ENCODE measurements at places on chromosomes 6 and 20.

DNA sequence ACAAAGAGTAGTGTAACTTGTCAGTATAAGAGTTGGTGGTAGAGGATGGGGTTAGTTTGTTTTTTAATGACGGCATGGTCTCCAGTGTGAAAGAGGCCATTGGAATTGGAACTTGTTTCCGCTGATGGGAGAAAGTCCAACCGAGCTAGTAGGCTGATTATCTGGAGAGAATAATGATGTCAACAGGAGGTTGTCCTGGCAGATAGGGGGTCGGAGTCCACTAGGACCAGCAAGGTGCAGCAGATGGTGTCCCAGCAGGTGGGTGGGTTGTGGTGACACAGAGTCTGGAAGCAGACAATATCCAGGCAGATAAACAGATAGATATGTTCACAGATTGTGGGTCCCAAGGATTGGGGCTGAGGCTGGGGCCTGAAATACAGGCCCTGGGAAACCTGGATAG lies 35.1 kb downstream of the PKIB start:
- DNase-seq: no peak

GRCh38 chr20:24718696-24719095 lies 230.4 kb upstream of the CST7 start:
- DNase-seq: no peak

DNA sequence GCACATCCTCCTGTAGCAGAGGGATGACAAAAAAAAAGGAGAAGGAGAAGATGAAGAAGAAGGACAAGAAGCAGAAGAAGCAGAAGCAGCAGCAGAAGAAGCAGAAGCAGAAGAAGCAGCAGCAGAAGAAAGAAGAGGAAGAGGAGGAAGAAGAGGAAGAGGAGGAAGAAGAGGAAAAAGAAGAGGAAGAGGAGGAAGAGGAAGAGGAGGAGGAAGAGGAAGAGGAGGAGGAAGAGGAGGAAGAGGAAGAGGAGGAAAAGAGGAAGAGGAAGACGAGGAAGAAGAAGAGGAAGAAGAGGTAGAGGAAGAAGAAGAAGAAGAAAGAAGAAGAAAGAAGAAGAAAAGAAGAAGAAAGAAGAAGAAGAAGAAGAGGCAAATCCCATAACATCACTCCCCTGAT lies 35.0 kb upstream of the AHI1 start:
- no peak for DNase-seq

GRCh38 chr20:61743606-61744005 lies 322.1 kb downstream of the TAF4 start:
- no peak for DNase-seq

DNA sequence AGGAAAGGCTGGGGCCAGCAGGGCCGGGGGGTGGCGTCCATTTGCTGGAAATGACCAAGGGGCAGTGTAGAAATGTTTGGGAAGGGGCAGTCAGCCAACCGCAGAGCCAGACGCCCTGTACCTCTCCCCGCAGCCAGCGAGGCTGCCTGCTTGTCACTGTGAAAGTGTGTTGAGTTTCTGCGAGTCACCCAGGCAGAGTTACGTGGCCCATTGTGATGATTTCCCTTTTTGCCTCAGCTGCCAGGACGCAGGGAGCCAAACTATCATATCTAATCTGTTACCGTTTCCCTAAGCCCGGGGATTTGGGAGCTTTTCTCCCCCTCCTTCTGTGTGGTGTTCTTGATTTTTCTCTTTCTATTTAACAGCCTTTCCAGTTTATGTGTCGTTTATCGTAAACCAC lies 67.9 kb upstream of the STX16 start:
- DNase-seq: no peak

- DNase-seq: no peak
Measured at GRCh38 chr6:107611094-107611810, 121.3 kb downstream of the SOBP start.

DNA sequence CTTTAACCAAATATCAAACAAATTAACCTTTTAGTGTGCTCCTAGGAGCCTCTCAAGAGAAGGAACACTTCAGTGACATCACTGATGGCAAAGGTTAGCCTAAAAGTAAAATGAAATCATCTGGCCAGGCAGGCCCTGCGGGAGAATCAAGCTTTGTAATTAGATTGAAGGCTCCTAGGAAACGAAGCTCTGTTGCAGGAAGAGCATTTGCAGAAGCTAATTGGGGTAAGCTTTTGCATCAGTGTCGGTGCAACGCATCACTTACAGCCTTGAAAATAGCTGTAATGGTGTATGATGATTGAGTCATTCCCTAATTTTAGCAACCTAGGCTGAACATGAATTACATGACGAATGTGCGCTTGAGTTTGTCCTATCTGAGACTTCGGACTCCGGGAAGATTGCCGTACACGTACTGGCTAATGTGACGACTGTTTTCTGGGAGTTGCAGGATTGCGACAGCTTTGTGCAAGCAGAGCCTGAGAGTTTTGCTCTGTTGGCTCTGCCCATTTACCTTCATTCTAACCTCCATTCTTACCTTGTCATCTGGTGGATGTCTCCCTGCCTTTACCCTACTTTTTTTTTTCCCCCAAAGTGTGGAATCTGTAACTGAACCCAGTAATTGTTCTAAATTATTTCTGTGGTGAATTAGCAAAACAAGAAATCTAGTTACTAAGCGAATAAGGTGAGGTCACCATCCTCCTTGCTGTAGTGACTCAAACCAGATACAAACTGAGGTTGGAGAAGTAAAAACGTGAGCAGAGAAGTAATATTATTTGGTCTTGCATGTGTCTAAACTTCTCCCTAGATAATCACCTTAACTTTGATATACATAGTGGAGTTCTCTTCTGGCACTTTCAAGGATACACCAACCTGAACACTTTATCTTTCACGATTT lies 675.9 kb upstream of the CITED2 start:
- DNase-seq: no peak

DNA sequence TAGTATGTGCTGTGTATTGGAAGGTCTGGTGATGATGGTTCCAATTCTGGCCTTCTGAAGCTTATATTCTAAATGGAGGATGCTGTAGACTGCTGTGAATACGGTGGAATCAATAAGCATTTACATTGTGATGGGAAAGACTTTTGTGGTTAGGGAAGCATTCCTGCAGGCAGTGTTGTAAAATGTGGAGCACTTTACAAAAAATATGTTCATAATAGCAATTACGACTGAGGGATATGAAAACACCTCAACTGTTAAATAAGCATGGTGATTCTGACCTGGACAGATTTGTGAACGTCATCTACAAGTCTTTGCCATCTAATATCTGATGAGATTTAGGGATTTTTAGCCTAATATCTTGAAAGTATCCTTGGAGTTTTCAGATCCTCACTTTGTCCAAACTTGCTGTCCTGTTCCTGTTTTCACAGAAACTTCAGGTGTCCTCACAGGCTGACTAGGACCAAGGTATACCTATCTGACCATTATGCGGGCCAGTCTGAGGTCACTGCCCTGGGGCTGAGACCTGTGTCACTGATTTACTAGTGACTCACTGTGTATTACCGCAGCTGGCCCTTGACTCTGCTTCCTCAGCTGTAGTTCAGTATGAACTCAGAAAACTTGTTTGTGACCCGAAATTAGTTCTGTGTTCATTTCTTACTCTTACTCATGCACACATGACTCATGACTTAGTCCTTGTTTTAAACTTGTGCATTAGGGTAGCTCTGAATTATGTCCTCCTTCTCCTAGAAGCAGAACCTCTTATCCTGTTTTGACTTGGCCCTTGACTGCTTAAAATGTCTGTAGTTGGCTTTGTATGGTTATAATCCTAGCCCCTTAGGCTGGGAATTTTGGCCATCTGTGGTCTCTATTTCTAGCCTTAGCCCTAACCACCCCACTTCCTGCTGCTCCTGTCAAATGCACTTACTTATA lies 343.0 kb downstream of the CDKAL1 start:
- DNase-seq: no peak

DNA sequence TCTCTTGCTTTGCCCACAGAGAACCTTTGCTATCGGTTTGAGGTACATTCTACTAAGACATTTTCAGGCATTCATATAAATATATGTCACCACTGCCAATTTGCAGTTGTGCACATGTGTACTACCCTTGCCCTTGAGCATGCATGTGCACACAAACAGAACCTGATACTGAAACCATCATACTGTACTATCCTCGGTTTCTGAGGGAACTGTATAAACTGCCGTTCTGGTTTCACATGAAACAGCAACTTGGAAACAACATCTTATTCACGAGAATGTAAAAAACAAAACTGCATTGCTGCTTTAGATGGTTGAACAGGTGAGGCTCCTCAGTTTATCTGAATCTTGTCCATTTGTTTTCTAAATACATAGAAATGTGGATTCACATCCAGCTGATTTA lies 151.2 kb upstream of the TMEM170B start:
- no peak for DNase-seq

DNA sequence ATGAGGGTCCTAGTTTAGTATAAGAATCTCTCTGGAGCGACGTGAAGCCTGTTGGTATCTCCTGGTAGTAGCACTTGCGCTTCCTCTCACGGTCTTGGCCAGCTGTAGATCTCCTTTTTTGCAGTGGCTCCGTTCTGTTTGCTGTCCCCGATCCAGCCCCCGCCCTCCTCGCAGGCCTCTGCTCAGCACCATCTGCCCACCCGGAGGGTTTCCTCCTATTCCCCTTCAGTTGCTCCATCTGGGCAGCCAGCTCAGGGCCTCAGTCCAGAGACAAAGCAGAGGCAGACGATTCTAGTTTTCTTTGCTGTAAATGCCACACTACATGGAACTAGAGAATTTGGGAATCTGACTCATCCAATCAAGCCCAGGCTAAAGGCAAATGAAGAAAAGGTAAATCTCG lies 126.6 kb downstream of the TIAM2 start:
- DNase-seq: no peak

- no peak for DNase-seq
Measured at GRCh38 chr6:27897580-27898206, 14.5 kb downstream of the OR2B2 start.

DNA sequence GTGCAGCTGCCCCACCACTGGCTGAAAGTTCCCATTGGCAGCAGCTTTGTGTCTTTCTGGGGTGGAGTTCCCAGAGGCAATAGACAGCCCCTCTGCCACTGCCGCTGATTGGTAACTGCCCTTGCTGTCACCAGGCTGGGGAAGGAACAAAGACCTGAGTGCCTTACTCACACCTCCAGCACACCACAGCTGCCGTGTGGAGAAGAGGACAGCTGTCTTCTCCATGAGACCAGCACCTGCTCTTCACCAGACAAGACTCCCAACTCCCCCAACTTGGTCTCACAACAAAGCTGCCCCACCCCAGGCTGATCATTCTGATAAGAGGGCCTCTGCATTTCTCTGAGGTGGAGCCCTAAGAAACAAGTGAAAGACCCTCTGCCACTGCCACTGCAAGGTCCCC lies 39.7 kb upstream of the PTCHD4 start:
- no peak for DNase-seq

DNA sequence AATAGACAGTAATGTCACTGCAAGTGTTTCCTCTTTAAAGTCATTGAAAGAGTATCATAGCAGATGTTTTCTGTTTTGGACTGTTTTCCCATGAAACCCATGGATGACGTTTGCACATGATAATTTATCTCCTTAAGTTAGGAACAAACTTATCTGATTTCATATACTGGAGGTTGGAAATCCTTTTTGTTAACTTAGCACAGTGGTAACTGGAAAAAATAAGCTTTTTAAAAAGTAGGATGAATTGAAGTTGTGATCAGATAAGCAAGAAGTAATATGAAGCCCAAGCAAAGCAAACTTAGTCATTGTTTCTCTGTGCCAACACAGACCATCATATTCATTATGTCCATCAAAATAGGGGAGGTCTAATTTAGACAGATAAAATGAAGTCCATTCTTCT lies 61.6 kb downstream of the PLCB4 start:
- DNase-seq: no peak

- DNase-seq: no peak
Measured at GRCh38 chr6:35569011-35569461, 56.3 kb upstream of the TULP1 start.
